ENCODE measurements at places on chromosomes 16 and 17.

- no peak for DNase-seq
Observed at GRCh38 chr16:69141936-69142335, 9.5 kb downstream of the UTP4 start.

DNA sequence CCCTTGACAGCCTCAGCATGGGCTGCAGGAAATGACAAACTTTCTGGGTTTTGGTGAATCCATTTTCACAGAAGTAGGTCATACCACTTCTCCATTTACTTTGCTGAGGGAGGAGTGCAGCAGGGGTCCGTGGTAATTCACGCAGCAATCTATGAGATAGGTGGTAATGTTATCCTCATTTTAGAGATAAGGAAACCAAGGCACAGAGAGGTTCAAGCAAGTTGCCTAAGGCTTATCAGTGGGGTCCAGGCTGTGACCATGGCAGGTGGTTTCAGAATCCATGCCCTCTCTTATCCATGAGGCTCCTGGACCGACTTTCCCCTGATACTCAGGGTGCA lies 12.6 kb downstream of the TBX4 start:
- DNase-seq, result no peak

DNA sequence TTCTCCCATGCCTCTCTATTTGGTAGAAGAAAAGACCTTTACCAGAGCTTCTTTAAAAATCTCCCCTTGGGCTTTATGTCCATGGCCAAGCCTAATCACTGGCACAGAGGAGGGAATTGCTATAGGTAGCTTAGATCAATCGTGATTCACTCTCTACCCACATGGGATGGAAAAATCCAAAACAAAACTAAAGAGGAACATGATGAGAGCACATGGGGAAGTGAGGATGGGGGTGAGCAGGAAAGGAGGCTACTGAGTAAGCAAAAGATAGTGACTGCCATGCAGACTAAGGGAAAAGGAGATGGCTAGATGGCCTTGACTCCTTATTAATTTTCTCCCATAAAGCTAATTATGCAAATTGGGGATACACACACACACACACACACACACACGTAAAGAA lies 201.2 kb downstream of the HS3ST3A1 start:
- DNase-seq, result no peak

DNA sequence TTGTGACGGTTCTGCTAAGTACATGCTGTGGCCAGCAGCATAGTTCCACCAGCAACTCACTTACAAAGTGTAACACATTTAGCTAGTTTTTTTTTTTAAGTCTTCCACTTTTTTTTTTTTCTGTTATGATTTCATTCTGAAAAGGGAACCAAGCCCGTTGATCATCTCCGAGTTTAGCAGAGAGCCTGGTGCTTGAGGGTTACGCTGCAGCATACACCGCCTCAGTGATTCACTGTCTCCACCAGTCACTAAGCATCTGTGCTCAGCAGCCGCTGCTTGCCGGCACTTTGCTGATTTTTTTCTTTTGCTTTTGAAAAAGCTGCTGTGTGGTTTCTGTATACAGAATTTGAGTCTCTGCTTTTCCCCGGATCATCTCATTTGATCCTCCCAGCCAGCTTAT lies 194.5 kb upstream of the CDH13 start:
- no peak for DNase-seq

DNA sequence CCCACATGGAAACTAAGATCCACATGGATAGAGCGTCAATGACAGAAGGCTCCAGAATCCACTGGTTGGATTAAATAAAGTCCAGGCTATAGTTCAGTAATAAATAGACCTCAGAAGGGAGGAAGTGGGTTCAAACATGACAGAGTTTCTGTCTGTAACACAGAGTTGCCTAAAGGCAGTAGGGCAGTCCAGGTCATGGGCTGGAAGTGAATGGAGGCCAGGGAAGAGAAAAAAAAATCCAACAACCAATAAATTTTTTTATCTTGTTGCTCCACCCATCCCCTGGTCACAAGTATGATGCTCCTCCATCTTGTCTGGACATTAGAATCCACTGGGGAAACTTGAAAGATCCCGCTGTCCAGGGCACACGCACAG lies 92.4 kb downstream of the RGS9 start:
- no peak for DNase-seq

- DNase-seq, result no peak
Observed at GRCh38 chr16:85746460-85747215, 4.3 kb downstream of the C16orf74 start.

DNA sequence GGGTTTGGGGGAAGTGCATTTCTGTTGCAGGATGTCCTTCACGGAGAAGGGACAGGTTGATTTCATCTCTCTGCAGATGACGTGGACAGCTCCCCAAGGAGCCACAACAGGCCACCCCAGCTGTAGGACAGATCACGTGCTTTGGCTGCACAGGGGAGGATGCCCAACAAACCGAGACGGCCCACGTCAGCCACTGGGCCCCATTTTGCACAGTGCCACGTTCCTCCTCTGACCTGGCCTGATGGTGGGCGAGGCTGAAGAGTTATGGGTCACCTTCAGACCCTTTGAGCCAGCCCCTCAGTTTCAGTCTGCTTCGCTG lies 9.0 kb upstream of the RHBDL3 start:
- no peak for DNase-seq

- DNase-seq, result no peak
Observed at GRCh38 chr17:82807101-82807500, 32.7 kb downstream of the ZNF750 start.

DNA sequence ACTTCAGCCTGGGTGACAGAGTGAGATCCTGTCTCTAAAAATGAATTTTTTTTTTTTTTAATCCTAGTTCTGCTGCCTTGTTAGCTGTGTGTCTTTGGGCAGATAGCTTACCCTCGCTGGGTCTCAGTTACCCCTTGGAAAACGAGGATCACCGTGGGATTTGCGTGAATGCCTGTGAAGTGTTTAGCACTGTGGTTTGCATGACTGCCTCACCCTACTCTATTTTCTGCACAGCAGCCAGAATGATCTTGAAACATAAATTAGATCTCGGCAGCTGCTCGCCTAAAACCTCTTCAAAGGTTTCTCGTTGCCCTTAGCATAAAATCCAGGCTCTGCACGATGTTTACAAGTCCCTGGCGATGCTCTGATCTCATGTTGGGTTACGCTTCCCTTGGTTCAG lies 71.2 kb upstream of the GRIN2A start:
- DNase-seq, result no peak

- no peak for DNase-seq
Observed at GRCh38 chr16:84788920-84789391, 30.8 kb upstream of the CRISPLD2 start.

- no peak for DNase-seq
Observed at GRCh38 chr17:76154292-76154691, 13.2 kb upstream of the FOXJ1 start.

DNA sequence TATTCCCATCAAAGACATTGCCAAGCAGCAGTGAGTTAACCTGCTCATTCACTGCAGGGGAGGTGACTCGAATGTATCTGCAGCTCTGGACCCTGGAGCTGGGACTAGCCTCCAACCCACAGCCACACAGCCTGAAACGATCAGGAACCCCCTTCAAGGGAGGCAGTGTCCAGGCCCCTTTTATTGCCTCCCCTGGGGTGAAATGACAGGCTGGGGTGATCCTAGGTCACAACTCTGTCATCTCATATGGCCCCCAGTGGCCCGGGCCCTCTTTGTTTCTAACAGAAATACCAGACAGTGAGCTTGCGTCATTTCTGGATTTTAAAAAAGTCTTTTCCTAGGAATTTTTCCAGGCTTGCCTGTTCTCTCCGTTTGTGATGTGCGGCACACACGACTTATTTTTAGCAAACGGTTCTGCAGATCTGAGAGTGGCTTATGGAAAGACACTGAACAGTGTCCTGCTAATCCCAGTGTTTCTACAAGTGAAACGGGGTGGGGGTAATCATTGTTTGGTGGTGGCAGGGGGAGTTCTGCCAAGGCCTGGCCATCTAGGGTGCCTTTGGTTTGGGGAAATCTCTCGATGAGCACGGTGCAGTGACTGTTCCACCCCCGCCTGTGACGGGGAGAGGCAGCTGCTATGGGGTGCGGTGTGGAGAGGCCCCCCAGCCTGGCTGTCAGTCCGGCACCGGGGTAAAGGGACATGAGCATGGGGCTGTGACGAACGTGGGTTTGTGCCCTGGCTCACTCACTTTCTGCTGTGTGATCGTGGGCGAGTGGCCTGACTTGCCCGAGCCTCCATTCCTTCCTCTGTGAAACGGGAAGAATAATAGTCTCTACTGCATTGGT lies 27.2 kb downstream of the NAGPA start:
- no peak for DNase-seq

GRCh38 chr17:56785997-56786680 lies 47.6 kb downstream of the C17orf67 start:
- DNase-seq, result no peak

GRCh38 chr16:56780646-56781045 lies 50.7 kb downstream of the NUP93 start:
- no peak for DNase-seq

DNA sequence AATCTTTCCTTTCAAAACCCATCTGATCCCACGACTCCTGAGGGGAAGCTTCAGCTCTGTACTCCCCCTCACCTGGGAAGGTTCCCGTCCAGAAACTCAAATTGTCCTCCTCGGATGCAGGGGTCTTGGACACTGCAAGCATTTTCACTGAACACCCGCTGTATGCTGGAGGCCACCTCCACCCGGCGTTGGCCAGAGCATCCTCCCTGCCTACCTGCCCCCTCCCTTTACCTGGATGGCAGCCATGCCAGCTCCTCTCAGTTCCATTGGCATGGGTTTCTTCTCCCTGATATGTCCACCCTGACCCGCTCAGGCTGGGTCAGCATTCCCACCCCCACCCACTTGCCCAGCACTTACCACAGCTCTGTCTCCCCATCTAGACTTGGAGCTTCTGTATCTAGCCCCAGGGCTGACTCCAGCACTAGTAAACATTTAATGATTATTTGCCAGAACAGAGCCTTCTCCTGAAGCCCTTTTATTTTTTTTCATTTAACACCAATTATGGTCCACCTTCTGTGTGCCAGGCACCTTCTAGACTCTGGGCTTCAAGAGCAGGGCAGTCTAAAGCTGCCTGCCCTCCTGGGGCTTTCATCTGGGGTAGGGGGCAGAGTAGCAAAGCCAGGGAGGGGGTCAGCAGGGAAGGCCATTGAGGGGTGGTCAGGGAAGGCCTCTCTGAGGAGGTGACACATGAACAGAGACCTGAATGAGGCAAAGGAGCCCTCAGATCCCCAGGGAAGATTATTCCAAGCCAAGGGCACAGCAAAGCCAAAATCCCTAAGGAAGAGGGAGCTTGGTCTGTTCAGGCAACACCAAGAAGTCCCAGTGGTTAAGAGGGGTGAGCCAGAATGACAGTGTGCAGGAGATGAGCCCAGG lies 8.9 kb upstream of the KRT19 start:
- DNase-seq, result no peak

GRCh38 chr16:87436225-87437172 lies 44.4 kb downstream of the MAP1LC3B start:
- DNase-seq, result no peak

- no peak for DNase-seq
Observed at GRCh38 chr17:49217651-49218413, 7.3 kb downstream of the ABI3 start.

GRCh38 chr16:85955566-85955965 lies 56.6 kb downstream of the IRF8 start:
- DNase-seq, result no peak

- no peak for DNase-seq
Observed at GRCh38 chr17:573036-573435, 141.6 kb downstream of the VPS53 start.

Data from left forelimb (tissue), 1 donor.